ENCODE measurements at places on chromosomes 16 and 17. TPM values are rescaled to one million over a fixed set of nuclear protein-coding genes. Genes with fewer than 3 reads are reported as not detected.

Gene KRT12
- not detected for total RNA-seq

Gene BCL6B
- total RNA-seq, result 0.42 TPM

Gene PTGES3L
- 1.5 TPM for total RNA-seq

Gene EVPLL
- not detected for total RNA-seq

Gene BCAS3
- total RNA-seq, result 59.1 TPM

Gene GHDC
- total RNA-seq, result 13.6 TPM

Gene SLC9A5
- 1.3 TPM for total RNA-seq

Gene EFCAB5
- total RNA-seq, result 2.1 TPM

Gene PRSS8
- total RNA-seq, result not detected

Gene RAI1
- 11.4 TPM for total RNA-seq

Gene IRF8
- total RNA-seq, result 3.8 TPM

Gene KREMEN2
- not detected for total RNA-seq

Gene AKTIP
- total RNA-seq, result 60.0 TPM

Gene CPNE7
- 0.69 TPM for total RNA-seq

Measured in CD4-positive, CD25-positive, alpha-beta regulatory T cell (primary cell).